ENCODE measurements at places on chromosomes 1 and 21. TPM values are rescaled to one million over a fixed set of nuclear protein-coding genes. Genes with fewer than 3 reads are reported as not detected.

NIPAL3 gene
- total RNA-seq = 22.7 TPM

GBP4 gene
- total RNA-seq = 36.8 TPM

CD34 gene
- total RNA-seq = not detected

FABP3 gene
- not detected for total RNA-seq

SELP gene
- 0.13 TPM for total RNA-seq

KRTAP6-2 gene
- total RNA-seq = not detected

All from activated T-helper 1 cell treated with anti-CD3 and anti-CD28 coated beads, Interleukin-12 subunit alpha, Interleukin-12 subunit beta, Interleukin-2, Interleukin-4 antibody, amounts not matched to agents 30 ng/mL and 10 ng/mL and 1 ng/mL, durations not matched to agents 14 hours and 24 hours and 36 hours (primary cell).